Activated CD8-positive, alpha-beta T cell treated with anti-CD3 and anti-CD28 coated beads for 36 hours (primary cell): ENCODE measurements at places on chromosomes 13 and 19. TPM values are rescaled to one million over a fixed set of nuclear protein-coding genes. Genes with fewer than 3 reads are reported as not detected.

The KLK14 gene
- total RNA-seq, result 0.32 TPM

The KANK3 gene
- total RNA-seq, result 3.6 TPM

The CLASRP gene
- total RNA-seq, result 72.7 TPM

The TIMM44 gene
- 95.5 TPM for total RNA-seq

The TSKS gene
- 0.50 TPM for total RNA-seq

The ZNF724 gene
- 15.7 TPM for total RNA-seq

The IGFL2 gene
- total RNA-seq, result not detected

The CGB5 gene
- total RNA-seq, result not detected

The ZNF418 gene
- 4.1 TPM for total RNA-seq

The ERICH4 gene
- total RNA-seq, result not detected

The PSMD8 gene
- total RNA-seq, result 178 TPM

The MTIF3 gene
- total RNA-seq, result 29.6 TPM

The ZIC5 gene
- not detected for total RNA-seq

The SIGLEC8 gene
- total RNA-seq, result not detected

The PEX11G gene
- 1.4 TPM for total RNA-seq
